ENCODE measurements at places on chromosomes 16 and 17. TPM values are rescaled to one million over a fixed set of nuclear protein-coding genes. Genes with fewer than 3 reads are reported as not detected.

GRCh38 chr17:50153650-50154575 lies 3.4 kb upstream of the PPP1R9B start:
- no peak for DNase-seq
- H3K27ac ChIP-seq = peak overlapping the region; percentile 24
- no peak overlapping the region for H3K4me3 ChIP-seq
- no peaks in the 10 kb centered on the region for H3K36me3 ChIP-seq
- H3K27me3 ChIP-seq = no peaks in the 10 kb centered on the region

DNA sequence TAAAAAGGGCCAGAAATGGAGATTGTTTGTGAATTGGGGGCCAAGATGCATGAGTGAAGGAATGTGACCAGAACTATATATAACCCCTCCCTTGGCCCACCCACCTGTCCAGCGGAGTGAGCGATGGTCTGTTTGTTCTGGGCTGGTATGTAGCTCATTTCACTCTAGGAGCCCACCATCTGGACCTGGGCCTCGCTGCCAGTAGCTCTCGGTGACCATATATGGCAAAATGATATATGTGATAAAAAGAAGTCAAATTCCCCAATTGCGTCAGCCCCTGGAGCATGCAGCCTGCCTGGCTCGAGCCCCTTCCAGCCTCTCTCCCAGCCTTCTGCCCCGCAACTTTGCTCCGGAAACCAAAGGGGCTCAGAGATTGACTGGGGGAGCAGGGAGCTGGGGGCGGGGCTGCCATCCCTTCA lies 47.3 kb downstream of the CCDC42 start:
- no peak for DNase-seq
- H3K27me3 ChIP-seq = peaks cover 13% of the 10 kb centered on the region
- no peak overlapping the region for H3K27ac ChIP-seq
- no peaks in the 10 kb centered on the region for H3K36me3 ChIP-seq

DNA sequence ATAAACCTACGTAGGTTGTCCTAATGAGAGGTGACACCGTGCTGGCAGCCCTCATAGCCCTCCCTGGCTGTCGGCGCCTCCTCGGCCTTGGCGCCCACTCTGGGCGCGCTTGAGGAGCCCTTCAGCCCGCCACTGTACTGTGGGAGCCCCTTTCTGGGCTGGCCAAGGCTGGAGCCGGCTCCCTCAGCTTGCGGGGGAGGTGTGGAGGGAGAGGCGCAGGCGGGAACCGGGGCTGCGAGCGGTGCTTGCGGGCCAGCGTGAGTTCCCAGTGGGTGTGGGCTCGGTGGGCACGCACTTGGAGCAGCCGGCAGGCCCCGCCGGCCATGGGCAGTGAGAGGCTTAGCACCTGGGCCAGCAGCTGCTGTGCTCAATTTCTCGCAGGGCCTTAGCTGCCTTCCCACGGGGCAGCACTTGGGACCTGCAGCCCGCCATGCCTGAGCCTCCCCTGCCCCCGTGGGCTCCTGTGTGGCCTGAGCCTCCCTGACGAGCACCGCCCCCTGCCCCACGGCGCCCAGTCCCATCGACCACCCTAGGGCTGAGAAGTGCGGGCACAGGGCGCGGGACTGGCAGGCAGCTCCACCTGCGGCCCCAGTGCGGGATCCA lies 40.1 kb upstream of the AMZ2 start:
- H3K27me3 ChIP-seq = no peaks in the 10 kb centered on the region
- peak; percentile 2 for DNase-seq
- peak overlapping the region; percentile 73 for H3K27ac ChIP-seq
- no peaks in the 10 kb centered on the region for H3K36me3 ChIP-seq

- no peak overlapping the region for H3K27ac ChIP-seq
- DNase-seq = no peak
- H3K27me3 ChIP-seq = peaks cover 93% of the 10 kb centered on the region
Observed at GRCh38 chr17:74919440-74920305, 3.4 kb downstream of the USH1G start.

GRCh38 chr16:61798741-61799140 lies 237.5 kb downstream of the CDH8 start:
- no peaks in the 10 kb centered on the region for H3K27me3 ChIP-seq
- H3K27ac ChIP-seq = no peak overlapping the region
- no peaks in the 10 kb centered on the region for H3K36me3 ChIP-seq

Gene MYOCD
- total RNA-seq = 0.63 TPM
